Muscle of leg (tissue), 16 donors: ENCODE measurements at places on chromosomes 11 and 22.

GRCh38 chr11:105357764-105358163, 218.2 kb upstream of the CARD18 start:
- DNase-seq = no peak

DNA sequence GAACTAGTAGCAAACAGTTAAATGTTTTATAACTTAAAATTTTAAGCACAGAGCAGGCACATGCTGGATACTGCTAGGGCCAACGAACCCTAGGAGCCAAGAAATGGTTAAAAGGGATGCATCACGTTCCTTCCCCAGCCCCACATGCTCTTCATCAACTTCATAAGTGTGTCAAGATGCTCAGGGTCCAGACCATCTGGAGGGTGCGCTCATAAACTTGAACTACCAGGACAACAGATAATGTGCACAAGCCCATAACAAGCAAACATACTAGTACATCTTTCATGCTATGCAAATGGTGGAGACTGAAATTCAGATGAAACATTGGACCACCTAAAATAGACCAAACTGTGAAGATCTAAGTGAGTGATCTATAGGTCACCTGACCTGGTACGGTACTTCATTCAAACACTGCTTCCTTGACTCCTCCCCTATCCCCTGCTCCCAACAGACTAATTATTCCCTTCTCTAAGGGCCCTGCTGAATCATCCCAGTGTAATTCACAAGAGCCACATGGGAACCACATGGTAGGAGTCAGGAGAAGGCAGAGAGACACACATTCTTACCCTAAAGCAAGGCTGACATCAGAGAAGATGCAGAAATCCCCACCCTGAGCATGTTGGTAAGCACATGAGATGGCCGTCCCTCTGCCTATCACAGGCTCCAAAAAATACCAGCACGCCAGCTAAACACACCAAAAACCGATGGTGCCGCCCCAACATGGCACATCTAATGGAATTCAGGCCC, 83.9 kb downstream of the ETS1 start:
- no peak for DNase-seq

DNA sequence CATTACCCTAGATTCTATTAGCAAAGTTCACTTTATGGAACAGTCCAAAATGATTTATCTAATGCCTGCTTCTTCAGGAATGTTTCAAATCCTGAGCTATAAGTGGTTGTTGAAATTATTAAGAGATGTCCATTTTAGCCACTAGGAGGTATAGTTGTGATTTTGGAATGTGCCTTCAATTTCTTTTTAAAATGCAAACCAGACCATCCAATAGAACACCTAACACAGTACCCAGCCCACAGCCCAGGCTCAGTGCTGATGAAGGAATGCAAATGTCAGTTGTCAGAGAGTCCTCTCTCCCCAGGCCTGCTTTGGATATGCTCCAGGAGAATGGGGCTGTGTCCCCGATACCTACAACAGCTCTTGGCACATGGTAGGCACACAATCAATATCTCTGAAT, 85.8 kb upstream of the E2F8 start:
- DNase-seq = peak; percentile 22

GRCh38 chr22:37186228-37186996, 1.6 kb downstream of the C1QTNF6 start:
- DNase-seq = peak; percentile 91

DNA sequence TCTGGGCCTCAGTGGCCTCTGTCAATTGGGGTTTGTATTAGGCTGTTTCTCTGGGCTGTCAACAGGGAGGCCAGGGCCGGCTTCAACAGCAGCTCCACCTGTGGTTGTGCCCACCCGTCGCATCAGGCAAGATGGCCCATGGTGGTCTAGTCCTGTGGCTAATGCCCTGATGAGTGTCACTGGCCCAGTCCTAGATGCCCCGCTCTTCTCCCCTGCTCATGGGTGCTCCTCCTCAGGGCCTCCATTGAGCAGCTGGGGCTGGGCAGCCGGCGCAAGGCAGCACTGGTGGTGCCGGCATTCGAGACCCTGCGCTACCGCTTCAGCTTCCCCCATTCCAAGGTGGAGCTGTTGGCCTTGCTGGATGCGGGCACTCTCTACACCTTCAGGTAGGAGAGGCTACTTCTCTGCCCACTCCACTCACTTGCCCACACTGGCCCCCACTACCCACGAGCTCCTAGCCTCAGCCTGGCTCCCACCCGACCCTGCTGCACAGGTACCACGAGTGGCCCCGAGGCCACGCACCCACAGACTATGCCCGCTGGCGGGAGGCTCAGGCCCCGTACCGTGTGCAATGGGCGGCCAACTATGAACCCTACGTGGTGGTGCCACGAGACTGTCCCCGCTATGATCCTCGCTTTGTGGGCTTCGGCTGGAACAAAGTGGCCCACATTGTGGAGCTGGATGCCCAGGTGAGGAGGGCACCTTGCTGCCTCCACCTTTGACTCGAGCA, 5.4 kb downstream of the LARGE2 start:
- DNase-seq = no peak

DNA sequence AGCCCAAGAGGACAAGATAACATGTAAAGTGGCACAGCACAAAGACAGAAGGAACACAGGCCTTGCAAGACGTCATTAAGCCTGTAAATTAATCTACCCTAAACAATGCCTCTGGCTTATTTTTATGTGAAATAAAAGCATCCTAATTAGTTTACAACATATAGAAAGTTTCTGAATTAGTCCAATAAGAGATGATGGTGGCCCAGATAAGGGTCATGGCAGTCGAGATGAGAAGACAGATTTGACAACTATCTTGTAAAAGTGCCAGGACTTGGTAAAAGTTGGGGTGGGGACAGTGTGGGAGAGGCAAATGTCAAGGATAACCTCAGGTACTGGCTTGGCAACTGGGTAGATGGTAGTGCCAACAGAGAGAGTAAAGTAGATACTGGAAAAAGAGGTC, 13.6 kb downstream of the XRRA1 start:
- no peak for DNase-seq

- no peak for DNase-seq
These were observed 63.0 kb upstream of the PITPNB start for GRCh38 chr22:27982106-27982505.

DNA sequence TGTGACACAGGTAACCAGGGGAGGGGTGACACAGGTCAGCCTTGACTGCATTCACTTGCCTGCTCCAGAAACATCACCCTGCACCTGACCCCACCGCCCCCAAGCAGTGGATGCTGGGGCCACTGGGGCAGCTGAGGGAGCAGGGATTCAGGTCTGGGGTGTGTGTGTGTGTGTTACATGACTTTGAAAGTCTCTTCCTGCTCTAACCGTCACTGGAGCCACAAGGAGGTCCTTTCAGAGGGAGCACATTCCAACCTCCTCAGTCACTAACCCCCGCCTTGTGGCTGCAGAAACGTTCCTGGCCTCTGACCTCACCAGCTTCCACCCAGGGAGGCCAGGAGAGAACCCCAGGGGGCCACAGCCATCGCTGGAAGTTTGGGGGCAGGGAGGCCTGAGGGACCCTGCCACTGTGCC, 2.9 kb upstream of the FOSL1 start:
- no peak for DNase-seq

DNA sequence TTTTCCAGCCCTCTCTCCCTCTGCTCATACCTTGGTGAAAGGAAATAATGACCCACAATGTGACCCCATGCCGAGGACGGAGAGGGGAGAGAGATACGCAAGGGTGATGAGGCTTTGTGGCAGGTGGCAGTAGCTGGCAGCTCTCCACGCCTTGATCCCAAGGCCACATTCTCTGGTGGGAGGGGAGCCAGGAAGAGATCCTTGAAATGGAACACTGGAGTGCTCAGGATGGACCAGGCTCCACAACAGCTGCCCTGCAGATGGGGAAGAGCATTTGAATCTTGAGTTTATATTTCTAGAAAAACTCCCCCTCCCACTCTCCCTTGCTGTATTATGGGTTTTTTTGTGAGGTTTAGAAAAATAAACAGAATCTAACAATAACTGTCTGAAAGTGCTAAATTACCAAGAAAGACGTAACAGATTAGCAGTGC, 61.6 kb upstream of the CDON start:
- DNase-seq = peak; percentile 75

DNA sequence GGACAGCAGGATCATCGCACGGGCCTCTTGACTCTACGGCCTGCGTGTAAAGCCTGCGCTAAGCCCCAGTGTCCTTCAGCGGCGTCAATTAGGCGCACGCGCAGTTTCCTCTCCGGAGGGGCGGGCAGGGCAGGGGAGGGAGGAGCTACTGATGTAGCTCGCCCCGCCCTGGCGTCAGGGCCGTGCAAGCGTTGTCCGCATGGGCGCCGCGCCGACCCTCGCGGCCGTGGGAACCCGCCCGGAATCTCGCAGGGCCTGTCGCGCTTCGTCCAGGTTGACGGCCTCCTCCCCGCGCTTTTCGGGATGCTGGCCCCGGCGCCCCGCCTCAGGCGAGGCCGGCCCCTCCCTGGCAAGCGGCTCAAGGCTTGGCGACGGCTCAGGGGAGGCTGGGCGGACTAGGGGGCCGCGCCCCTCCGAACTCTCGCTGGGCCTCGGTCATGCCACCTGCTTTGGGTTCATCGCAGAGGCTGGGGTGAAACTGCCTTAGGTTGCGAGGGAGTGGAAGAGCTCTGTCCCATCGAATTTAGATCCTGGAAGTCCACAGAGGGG, 61.1 kb downstream of the ST3GAL4 start:
- peak; percentile 96 for DNase-seq

GRCh38 chr11:119481667-119482400, 58.9 kb upstream of the THY1 start:
- peak; percentile 33 for DNase-seq

DNA sequence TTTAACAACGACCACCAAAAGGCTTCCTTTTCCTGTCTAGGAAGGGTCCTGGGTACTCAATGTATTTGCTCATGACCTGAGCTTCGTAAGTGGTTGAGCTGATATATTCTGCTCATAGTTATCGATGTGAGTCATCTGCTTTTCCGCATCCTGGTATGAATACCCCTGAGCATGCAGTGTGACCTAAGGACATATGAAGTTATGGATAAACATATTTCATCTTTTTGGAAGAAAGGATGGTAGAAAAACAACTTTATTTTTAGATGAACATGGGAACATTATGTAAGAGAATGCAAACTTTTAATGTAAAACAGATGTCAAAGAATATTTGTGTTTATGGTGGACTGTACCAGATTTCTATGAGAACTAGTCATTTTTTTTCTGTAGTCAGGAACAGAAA, 28.4 kb downstream of the TRPC6 start:
- peak; percentile 77 for DNase-seq

DNA sequence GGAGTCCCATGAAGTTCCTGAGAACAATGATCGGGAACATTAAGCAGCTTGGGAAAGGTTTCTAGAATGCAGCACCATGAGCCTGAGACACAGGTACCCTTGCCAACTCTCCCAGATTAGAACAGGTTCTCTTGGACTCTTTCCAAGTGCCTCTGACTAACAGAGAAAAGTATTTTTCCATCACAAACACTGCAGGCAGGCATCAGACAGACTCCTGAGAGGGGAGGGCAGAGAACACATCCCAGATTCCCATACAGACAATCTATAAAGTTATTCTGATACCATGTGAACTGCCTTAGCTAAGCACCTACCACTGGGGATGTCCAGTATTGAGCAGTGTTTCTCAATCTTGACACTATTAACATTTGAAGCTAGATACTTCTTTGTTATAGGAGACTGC, 27.3 kb downstream of the SERGEF start:
- DNase-seq = no peak

- DNase-seq = no peak
These were observed 13.2 kb upstream of the PEX26 start for GRCh38 chr22:18064636-18065035.

DNA sequence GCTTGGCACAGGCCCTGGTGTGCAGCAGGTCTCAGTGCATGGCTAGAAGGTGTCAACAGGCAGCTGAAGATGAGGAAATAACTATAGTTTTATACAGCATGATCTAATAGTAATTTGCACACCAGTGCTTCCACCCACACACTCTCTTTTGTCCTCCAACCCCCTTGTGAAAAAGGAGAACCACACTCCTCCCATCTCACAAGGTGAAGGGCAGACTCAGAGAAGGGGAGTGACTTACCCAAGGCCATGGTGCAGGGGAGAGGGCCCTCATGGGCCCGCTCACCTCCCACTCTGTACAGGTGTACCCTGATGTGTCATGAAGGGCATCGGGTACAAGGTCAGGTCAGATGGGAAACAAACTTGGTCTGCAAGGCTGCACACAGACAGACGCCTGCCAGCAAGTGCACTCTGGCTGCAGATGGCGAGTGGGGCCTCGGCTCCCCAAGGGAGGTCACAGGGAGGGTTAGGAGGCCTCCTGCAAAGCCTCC, 53.4 kb downstream of the DGCR2 start:
- no peak for DNase-seq

DNA sequence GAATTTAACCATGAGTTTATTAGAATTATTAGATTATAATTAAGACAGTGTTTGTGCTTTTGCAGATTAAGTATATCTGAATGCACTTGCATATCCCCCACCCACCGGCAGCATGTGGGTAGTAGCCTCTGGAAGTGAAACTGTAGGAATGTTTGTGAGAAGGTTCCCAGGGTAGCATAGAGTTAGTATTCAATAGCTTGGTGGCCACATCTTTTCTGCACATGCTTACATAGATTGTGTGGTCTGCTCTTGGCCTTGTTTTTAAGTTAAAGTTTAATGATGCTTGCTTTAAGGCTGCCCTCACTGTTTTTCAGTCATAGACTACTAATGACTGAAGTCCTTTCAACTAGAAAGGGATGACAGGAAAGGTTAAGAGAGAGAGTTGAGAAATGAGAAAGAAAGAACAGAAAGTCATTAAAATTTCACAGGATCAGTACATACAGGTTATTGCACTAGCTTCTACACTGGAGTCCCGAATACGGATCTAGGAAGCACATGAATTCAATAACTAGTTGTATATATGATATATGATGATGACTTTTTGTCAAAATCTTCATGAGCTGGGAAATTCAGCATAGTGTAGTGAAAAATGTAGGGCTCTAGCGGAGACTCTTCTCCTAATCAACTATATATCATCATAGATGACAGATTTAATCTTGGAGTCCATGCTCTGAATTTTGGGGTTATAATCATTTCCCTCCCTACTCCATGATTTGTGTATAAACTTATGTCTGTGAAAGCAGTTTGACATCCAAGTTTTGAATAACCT, 137.1 kb downstream of the ARHGAP42 start:
- DNase-seq = no peak

DNA sequence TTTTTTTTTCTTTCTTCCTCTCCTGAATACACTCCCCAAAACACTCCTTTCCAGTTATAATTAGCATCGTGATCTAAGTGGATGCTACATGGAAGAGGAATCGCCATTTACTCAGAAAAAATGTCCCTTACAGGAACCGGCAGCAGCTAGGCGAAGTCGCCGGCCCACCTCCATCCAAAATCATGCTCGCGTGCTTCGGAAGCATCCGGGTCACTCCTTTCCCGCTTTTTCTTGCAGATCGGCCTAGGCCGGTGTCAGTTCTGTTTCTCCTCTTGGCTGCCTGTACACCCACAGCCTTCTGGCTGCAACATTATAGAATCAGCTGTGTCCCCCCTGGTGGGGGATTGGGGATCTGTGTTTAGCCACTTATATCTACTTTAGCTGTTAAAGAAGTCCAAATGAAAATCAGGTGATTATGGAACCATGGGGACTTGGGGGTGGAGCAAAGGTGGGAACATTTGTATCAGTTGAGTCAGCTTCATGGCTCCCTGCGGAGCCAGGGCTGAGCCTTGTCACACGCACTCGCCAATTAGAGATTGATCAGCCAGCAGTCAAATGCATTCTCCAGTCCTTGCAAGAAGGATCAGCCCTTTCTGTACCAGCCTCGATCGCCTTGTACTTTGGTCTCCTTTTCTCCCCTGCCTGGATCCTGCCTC, 36.3 kb downstream of the ASRGL1 start:
- DNase-seq = no peak

- no peak for DNase-seq
These were observed 3.8 kb downstream of the INPPL1 start for GRCh38 chr11:72228229-72228843.
